K562 (cell line): ENCODE measurements at places on chromosomes 7 and 10. TPM values are rescaled to one million over a fixed set of nuclear protein-coding genes. Genes with fewer than 3 reads are reported as not detected.

DNA sequence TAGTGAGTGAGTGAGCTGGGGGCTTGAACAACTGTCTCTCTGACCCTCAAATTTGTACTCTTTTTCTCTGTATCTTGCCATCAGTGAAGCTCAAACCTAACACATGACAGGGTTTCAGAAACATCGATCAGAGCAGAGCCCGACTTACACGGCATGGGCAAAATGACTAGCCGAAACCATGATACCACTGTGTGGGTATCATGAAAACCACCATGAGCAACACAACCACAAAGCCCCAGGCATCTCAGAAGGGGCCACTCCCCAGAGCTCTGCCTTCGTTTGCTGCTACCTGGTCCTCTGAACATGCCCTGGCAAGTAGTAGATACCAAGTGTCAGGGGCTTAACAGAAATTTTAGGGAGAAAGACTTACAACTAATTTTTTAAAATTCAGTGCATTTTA, 308.5 kb downstream of the WDR11 start:
- DNase-seq, result no peak

- DNase-seq, result no peak
These were observed 473 bp downstream of the PPP1R9A start for GRCh38 chr7:94907811-94908322.

Gene UTF1
- total RNA-seq, result 0.16 and 0.35 TPM in 2 replicates

DNA sequence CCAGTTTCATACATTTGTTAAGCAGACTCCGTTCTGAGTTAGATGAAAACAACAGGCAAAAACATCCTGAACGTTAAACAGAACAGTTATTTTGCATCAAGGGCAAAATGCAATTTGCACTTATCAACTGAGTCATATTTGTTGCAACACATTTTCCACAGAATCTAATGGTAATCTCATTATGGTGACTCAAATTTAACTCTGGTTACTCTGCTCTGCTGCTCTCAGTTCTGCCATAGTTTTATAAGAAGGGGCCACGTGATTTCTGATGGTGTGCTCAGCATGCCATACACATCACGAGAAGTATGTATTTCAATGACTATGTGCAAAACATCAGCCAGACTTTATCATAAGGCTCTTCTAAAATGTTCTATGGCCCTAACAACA, 148.8 kb downstream of the CHCHD3 start:
- DNase-seq, result no peak

DNA sequence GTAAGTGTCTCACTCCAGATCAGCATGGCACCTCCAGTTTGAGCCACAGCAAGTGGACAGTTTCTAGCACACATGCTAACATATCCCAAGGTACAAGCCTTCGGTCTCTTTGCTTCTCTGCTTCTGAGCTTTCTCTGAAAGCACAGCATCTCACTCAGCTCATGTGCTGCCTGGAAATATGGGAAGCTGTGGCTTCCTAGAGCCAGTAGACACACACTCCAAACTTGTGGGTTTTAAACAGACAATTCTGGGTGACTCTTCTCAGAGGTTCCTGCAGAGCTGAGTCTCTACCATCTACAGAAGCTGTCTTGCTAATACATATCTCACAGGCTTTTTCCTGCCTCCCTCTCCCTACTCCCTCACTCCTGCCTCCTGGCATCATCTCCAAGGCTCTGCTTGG, 23.9 kb upstream of the TMEM273 start:
- no peak for DNase-seq

DNA sequence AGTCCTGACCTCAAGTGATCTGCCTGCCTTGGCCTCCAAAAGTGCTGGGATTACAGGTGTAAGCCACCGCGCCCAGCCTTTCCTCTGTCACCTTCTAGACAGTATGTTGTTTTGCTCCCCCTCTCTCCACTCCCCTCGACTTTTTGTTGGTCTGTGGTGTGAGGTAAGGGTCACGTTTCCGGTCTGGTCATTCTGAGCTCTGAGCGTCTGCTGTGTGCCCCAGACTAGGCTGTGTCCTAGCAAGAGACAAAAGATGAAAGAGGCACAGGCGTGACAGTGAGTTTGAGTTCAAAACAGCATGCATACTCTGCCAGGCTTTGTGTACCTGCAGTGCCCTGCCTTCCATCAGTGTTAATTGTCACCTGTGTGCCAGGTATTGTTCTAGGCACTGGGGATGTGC, 87.4 kb upstream of the PPIF start:
- no peak for DNase-seq

Gene NYAP1
- total RNA-seq, result 0.82 and 0.87 TPM in 2 replicates

Gene GNGT1
- 0.78 and 0.83 TPM in 2 replicates for total RNA-seq

GRCh38 chr7:134637934-134638719, 8.5 kb upstream of the BPGM start:
- no peak for DNase-seq
